ENCODE measurements at places on chromosomes 5 and 9.

DNA sequence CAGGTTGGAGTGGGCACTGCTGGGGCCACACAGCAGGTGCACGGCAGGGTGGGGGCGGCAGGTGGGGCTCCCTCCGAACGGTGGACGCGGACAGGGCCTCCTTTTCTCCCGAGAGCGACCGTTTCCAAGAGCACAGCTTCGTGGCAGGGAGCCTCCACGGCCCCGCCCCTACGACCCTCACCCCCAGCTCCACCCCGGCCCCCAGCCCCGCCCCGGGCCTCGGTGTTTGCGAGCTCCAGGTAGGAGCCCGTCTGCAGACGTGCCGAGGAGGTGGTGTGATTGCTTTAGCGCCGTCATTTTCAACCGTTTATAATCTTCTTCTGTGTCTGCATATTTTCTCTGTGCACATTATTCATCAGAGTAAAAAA, 8.8 kb downstream of the GRIN1 start:
- no peak for DNase-seq

GRCh38 chr9:26742828-26743476, 149.7 kb downstream of the CAAP1 start:
- no peak for DNase-seq

DNA sequence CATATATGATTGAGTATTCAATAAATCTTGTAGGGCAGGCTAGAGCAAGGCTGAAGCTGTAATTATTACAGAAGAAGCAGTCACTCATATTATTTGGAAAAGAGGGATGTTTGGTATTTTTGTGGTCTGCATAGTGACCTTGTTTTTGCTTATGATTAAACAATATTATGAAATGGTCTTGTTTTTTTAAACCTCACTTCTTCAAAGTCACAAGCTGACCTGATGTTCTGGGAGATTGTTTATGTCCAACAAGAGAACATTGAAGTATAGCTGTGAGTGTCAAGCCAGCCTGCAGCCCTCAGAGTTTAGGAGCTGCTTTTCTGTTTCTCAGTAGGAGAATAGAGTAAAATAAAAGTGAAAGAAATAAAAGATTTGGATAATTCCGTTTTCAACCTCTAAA, 342.2 kb downstream of the LRRC70 start:
- no peak for DNase-seq

DNA sequence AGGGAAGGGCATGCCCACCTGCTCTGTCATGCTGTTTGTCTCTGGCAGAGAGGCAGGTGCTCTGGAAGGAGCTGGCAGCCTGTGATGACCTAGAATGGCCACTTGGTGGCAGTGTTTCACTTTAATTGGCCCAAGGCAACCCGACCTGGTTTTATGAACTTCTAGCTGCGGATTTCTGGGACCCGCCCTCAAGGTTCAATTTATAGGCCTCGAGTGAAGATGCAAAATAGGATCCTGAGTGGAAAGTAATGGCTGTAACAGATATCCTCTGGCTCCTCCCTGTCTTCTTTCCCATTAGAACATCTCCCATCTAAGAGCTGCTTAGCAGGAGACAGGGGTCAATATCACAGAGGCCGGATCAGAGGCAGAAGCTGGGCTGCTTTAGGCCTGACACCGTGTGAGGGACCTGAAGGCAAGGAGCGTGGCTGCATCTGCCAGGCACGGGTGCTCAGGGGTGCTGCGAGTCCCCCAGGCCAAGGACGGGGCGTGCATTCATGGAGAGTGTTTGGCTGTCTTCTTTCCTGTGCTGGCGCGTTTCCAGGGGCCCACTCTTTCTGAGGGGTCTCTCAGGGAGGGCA, 56.7 kb upstream of the SLC28A3 start:
- DNase-seq: peak; percentile 3

GRCh38 chr9:129580211-129580915, 40.5 kb downstream of the C9orf50 start:
- no peak for DNase-seq

GRCh38 chr9:33190021-33190705, 23.0 kb upstream of the B4GALT1 start:
- DNase-seq: no peak

DNA sequence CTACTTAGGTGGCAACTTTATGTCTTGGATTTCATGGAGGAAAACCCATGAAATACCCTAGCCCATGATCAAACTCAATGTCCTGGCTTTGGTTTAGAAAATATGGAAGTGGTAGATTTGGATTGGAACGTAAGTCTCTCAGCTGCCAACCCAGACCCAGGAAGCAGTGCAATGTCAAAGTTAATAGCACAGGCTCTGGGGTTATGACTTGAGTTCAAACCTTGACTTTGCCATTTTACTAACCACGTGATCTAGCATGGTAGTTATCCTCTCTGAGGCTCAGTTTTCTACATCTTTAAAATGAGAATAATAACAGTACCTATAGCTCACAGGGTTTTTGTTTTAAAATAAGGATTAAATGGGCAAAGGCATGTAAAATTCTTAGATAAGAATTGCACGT, 13.8 kb downstream of the FYB1 start:
- no peak for DNase-seq

DNA sequence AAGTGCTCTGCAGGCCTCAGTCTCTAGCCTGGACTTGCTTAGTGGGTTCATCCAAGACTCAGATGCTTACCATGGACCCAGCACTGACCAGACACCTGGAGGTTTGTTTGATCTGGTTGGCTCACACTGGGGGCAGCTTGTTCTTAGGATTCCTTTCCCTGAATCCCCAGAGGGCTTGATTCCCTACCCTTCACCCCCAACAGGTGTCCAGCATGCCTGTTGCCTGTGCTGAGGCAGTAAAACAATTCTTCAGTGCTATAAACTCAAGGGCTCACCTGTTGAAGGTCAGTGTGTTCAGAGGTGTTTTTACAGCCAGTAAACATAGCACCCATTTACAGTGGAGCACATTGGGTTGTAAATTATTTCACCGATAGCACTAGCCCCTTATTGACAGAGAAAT, 123.8 kb upstream of the KLF4 start:
- DNase-seq: no peak

DNA sequence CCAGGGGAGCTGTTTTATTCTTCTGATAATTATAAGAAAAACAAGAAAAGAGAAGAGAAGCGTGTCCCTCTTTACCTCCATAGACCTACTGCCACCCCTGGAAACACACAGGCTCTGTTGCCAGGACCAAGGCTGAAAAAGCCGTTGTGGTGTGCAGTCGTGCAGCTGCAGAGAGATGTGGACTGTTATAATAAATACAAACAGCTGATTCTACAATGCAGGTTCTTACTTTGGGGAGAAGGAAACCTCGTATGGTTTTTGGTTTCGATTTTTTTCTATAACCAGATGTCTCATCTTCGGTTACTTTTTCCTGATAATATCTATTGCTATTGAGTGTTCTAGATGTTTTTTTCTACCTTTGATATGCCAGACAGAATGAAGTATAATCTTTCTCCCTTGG, 28.1 kb downstream of the FYB1 start:
- DNase-seq: peak; percentile 42

- no peak for DNase-seq
These were observed 83.9 kb downstream of the LRRC70 start for GRCh38 chr5:62662521-62662920.

- DNase-seq: no peak
These were observed 22.6 kb downstream of the CDH9 start for GRCh38 chr5:27015758-27016157.

GRCh38 chr5:138631096-138631928, 56.1 kb upstream of the HSPA9 start:
- no peak for DNase-seq

- DNase-seq: no peak
These were observed 418.0 kb downstream of the CETN3 start for GRCh38 chr5:89991592-89991991.

DNA sequence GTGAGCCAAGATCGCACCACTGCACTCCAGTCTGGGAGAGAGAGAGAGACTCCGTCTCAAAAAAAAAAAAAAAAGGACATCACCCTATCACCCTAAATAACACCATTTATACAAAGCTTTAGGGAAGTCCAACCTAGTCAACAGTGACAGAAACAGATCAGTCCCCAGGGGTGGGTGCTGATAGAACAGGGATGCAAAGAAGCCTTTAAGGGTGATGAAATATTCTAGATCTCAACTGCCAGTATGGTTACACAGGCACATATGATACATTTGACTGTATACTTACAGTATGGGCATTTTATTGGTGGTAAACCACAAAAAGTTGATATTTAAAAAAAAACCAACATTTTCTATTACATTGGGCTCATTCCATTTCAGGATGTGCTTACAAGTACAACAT, 4.8 kb downstream of the RETREG1 start:
- no peak for DNase-seq

DNA sequence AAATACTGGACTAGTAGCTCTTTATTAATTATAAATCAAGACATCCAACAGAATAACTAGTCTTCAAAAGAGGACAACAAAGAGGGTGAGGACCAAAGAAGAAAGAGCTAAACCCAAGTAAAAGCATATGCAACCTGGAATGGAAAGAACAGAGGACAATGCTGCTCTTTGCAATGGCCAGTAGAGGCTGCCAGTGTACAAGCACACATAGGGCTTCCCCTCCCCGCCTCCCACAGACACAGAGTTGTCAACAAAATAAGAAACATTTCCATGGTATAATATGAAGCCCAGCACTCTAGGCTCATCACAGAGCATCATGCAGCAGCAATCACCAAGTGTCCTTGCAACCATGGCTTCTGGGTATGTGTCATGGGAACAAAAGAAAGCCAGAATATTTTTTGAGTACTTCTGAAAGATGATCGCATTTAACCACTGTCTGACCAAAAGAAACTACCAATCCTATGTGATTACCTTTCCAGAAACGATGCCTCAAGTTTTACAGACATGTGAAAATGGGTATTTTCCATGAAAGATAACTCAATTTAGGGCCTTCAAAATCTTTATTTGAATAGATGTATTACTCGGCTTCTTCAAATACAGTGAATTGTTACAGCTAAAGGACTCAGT, 58.1 kb downstream of the RFX3 start:
- DNase-seq: peak; percentile 8

DNA sequence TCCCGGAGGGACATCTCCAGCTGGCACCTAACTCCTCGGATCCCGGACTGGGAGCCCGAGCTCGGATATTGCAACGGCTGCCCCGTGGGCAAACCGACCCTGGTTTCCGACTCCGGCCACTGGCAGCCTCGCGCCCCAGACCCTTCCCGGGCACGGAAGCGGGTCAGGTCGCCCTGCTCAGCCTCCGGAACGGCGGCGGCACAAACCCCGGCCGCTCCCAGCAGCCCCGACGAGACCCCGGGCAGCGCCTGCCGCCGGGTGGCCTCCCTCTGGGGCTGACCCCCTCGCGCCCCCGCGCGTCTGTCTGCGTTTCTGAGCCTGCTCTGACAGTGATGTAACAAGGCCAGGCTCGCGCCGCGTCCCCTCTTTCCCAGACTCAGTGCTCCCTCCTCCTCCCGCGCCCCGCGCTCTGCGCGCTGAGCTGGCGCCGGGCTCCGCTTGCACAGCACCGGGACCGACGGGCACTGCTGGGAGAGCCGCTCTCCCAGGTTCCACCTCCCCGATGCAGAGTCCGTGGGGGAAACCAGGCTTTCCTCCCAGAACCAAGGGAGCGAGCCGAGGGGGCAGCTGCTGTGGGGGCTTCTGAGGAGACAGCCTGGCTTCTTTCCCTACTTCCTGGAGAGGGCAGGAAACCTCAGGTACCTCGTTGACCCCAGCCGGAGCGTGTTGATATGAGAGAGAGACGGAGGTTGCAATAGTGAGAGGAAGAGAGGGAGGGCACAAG, at the start of gene TMEM215:
Gene TMEM215, plus strand, starts transcription at position 373 of the 724 bp plus-strand sequence. CDS start 644 bp downstream, outside the sequence.
- DNase-seq: no peak

DNA sequence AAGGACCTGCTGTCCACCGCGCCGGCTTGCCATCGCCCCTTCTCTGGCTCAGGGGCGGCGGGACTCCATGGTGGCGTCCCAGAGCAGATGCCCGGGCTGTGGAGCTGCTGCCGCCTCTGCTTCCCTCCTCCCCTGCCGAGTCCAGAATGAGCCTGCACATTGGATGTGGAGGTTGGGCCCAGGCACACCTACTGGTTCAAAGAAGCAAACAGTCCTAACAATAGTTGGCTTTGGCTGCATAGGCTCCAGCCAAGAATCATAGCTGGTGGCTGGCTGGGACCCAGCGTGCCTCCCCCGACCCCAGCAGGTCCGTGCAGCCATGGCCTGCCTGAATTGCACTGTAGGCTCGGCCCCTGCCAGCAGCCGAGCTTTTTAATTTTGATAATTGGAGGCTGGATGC, 25.8 kb downstream of the ADAMTSL2 start:
- DNase-seq: no peak

DNA sequence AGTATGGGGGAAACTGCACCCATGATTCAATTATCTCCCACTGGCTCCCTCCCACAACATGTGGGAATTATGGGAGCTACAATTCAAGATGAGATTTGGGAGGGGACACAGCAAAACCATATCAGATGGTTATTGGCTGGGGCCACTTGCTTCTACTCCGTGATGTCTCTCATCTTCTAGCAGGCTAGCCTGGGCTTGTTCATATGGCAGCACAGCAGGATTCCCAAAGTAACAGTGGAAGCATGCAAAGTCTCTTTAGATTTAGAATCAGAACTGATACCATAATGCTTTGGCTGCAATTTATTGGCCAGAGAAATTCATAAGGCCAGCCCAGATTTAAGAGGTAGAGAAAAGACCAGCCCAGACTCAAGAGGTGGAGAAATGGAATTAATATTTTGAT, 126.2 kb downstream of the PTTG1 start:
- no peak for DNase-seq

- DNase-seq: no peak
These were observed 17.4 kb downstream of the PPP6C start for GRCh38 chr9:125172031-125172755.

- DNase-seq: no peak
These were observed 25.2 kb upstream of the NREP start for GRCh38 chr5:111782216-111782615.

DNA sequence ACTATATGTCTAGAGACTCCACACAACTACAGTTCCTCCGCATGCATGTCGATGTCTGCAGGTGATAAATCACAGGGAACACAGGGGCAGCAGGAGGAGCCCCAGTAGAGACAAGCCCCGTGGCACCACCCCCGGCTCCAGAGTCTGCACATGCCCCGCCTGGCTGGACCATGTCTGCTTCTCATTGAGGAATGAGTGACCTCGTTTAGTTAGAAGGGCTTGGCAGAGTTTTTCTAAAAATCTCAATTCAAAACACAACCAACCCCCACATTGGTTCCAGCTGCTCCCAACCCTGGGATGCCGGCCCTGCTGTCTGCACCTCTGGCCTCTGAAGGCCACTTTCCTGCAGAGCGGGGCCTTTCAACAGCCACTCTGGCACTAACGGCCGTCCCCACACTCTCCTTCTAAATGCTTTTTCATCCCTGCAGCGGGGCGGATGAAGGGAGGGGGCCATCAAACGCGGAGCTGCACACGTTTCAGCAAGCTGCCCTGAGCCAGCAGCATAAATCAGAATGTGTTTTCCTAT, 106.3 kb downstream of the ROR2 start:
- DNase-seq: no peak

GRCh38 chr9:33921967-33922895, 105.3 kb downstream of the UBE2R2 start:
- no peak for DNase-seq
